ENCODE measurements at places on chromosomes 7 and 10. TPM values are rescaled to one million over a fixed set of nuclear protein-coding genes. Genes with fewer than 3 reads are reported as not detected.

The WDFY4 gene
- 3.3 TPM for polyA plus RNA-seq

The CCDC172 gene
- 0.21 TPM for polyA plus RNA-seq

The SKIDA1 gene
- 4.9 TPM for polyA plus RNA-seq

The TMEM213 gene
- 0.87 TPM for polyA plus RNA-seq

The GNAT3 gene
- polyA plus RNA-seq, result not detected

The MYL10 gene
- 0.44 TPM for polyA plus RNA-seq

The PLA2G12B gene
- not detected for polyA plus RNA-seq

The HOXA13 gene
- not detected for polyA plus RNA-seq

The PRLHR gene
- polyA plus RNA-seq, result 0.54 TPM

The CPA4 gene
- 0.84 TPM for polyA plus RNA-seq

The JAKMIP3 gene
- 7.2 TPM for polyA plus RNA-seq

The LBX1 gene
- 26.0 TPM for polyA plus RNA-seq

The HOXA10 gene
- 0.27 TPM for polyA plus RNA-seq

The PPP1R17 gene
- 3.3 TPM for polyA plus RNA-seq

The PPA1 gene
- polyA plus RNA-seq, result 175 TPM

The CCNY gene
- 92.1 TPM for polyA plus RNA-seq

The SSMEM1 gene
- not detected for polyA plus RNA-seq

The PTER gene
- polyA plus RNA-seq, result 9.9 TPM

The CYP17A1 gene
- 0.66 TPM for polyA plus RNA-seq

The FOXP2 gene
- 15.6 TPM for polyA plus RNA-seq

The C10orf105 gene
- 13.9 TPM for polyA plus RNA-seq

The ZNF853 gene
- polyA plus RNA-seq, result 46.8 TPM

The PIK3AP1 gene
- polyA plus RNA-seq, result 3.9 TPM

The SVIL gene
- polyA plus RNA-seq, result 30.2 TPM

The HOXA11 gene
- 0.27 TPM for polyA plus RNA-seq

The ITIH5 gene
- 32.4 TPM for polyA plus RNA-seq

The WDR86 gene
- polyA plus RNA-seq, result 16.6 TPM

The AEBP1 gene
- 61.3 TPM for polyA plus RNA-seq

The TFPI2 gene
- polyA plus RNA-seq, result 6.2 TPM

The WNT2 gene
- 0.60 TPM for polyA plus RNA-seq

The ASZ1 gene
- not detected for polyA plus RNA-seq

The FEZF1 gene
- polyA plus RNA-seq, result not detected

The TSPAN12 gene
- 19.1 TPM for polyA plus RNA-seq

The SH2B2 gene
- polyA plus RNA-seq, result 28.0 TPM

The FGFR2 gene
- polyA plus RNA-seq, result 101 TPM

The OR6B1 gene
- 0.03 TPM for polyA plus RNA-seq

The MOGAT3 gene
- polyA plus RNA-seq, result 0.12 TPM

The TRIM73 gene
- 5.1 TPM for polyA plus RNA-seq

The ANXA11 gene
- polyA plus RNA-seq, result 28.9 TPM

The GNG11 gene
- 14.9 TPM for polyA plus RNA-seq

The NEUROG3 gene
- not detected for polyA plus RNA-seq

The KNDC1 gene
- polyA plus RNA-seq, result 32.8 TPM

The PNLIPRP2 gene
- 0.30 TPM for polyA plus RNA-seq

The ITGB8 gene
- 68.6 TPM for polyA plus RNA-seq

The TMEM236 gene
- polyA plus RNA-seq, result 0.27 TPM

The FUOM gene
- 7.9 TPM for polyA plus RNA-seq

The GPNMB gene
- 10.7 TPM for polyA plus RNA-seq

The TRIM74 gene
- 1.0 TPM for polyA plus RNA-seq

The GJC3 gene
- 1.00 TPM for polyA plus RNA-seq

The MYO3A gene
- polyA plus RNA-seq, result 4.7 TPM

The ATOH7 gene
- polyA plus RNA-seq, result 0.99 TPM

The TMEM130 gene
- 154 TPM for polyA plus RNA-seq

The PRSS37 gene
- polyA plus RNA-seq, result 0.45 TPM

The RNF133 gene
- polyA plus RNA-seq, result not detected

The UCN3 gene
- 1.1 TPM for polyA plus RNA-seq

The HMX3 gene
- polyA plus RNA-seq, result 0.59 TPM

The FRMD4A gene
- 97.8 TPM for polyA plus RNA-seq

The HABP2 gene
- 0.09 TPM for polyA plus RNA-seq
